ENCODE measurements at places on chromosomes 3 and 15.

DNA sequence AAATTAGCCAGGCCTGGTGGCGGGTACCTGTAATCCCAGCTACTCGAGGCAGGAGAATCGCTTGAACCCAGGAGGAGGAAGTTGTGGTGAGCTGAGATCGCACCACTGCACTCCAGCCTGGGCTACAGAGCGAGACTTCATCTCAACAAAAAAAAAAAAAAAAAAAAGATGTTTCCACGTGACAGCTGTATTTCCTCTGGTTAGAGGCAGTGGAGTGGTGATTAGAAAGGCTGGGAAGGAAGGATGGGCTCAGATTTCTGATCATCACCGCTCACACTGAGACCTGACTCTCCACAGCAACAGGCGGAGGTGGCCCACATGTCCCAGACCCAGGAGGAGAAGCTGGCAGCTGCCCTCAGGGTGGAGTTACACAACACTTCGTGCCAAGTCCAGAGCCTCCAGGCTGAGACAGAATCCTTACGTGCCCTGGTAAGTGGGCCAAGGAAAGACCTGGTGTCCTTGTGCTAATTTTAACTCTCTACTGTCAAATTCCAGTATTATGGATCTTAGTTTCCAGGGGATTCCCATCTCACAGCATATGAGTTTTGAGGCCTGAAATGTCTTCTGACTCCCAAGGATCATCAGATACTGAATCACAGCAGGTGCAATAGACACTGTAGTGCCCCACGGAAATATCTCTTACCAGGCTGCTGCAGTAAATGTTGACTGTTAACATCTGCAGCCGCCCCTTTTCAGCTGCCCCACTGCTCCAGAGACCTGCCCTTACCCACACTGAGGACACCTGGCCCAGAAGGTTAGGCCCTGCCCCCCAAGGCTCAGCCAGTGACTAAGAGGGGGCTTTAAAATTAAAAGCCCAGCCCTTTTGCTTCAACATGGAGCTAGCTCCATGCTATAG is 66.9 kb downstream of the BFSP2 start:
- DNase-seq = peak; percentile 49

DNA sequence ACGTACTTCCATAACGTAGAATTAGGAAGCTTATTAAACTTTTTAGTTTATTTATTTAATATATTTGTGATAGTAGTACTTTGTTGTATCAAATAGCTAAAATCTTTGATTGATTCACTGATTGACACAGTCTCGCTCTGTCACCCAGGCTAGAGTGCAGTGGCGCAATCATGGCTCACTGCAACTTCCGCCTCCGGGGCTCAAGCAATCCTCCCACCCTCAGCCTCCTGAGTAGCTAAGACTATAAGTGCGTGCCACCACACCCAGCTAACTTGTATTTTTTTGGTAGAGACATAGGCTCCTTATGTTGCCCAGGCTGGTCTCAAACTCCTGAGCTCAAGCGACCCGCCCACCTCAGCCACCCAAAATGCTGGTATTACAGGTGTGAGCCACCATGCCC is 5.7 kb downstream of the APH1B start:
- DNase-seq = no peak

- DNase-seq = peak; percentile 68
Observed at GRCh38 chr15:39252134-39252470, 328.8 kb upstream of the THBS1 start.

- DNase-seq = no peak
Observed at GRCh38 chr3:117954131-117954530, 1080.5 kb downstream of the IGSF11 start.

DNA sequence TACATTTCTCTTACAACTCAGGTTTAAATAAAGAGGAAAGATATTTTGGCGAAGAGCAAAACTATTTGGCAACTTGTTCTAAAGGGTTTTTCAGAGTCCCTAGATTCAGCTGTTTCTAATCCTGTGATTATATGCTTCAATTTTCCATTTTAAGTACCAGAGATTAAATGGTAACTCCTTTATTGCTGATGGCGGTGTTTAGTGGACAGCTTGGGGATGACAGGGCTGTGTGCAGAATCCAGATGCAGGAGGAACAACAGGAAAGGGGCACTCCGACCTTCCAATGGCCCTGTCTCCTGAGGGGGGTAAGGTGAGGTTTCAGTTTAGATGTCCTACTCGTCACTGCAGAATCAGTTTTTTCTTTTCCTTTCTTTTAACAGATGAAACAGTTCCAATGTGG is 405.0 kb downstream of the PDCD6IP start:
- no peak for DNase-seq

- no peak for DNase-seq
Observed at GRCh38 chr3:197533927-197534725, 21.6 kb downstream of the BDH1 start.

DNA sequence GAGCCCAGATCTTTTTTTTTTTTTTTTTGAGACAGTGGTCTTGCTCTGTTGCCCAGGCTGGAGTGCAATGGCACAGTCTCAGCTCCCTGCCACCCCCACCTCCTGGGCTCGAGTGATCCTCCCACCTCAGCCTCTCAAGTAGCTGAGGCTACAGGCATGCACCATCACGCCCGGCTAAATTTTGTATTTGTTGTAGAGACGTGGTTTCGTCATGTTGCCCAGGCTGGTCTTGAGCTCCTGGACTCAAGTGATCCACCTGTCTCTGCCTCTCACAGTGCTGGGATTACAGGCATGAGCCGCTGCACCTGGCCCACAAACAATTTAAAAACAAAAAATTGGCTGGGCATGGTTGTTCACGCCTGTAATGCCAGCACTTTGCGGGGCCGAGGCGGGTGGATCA is 22.6 kb upstream of the SLC6A6 start:
- DNase-seq = no peak

GRCh38 chr3:122937745-122938144 is 89.8 kb downstream of the SEMA5B start:
- DNase-seq = no peak

GRCh38 chr3:143298886-143299535 is 179.4 kb downstream of the CHST2 start:
- no peak for DNase-seq

DNA sequence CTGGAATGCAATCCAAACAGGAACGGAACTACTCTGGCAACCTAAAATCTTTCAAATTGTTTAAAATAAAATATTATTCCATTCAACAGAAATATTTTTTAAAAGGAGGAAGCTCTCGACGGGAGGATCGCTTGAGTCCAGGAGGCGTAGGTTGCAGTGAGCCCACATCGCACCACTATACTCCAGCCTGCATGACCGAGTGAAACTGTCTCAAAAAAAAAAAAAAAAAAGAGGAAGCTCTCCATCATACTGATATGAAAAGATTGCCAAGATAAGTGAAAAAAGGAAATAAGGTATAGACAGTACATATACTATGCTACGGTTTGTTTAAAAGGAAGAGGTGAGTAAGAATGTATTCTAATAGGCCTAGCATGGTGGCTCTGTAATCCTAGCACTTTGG is 3.6 kb downstream of the RAD18 start:
- DNase-seq = no peak

DNA sequence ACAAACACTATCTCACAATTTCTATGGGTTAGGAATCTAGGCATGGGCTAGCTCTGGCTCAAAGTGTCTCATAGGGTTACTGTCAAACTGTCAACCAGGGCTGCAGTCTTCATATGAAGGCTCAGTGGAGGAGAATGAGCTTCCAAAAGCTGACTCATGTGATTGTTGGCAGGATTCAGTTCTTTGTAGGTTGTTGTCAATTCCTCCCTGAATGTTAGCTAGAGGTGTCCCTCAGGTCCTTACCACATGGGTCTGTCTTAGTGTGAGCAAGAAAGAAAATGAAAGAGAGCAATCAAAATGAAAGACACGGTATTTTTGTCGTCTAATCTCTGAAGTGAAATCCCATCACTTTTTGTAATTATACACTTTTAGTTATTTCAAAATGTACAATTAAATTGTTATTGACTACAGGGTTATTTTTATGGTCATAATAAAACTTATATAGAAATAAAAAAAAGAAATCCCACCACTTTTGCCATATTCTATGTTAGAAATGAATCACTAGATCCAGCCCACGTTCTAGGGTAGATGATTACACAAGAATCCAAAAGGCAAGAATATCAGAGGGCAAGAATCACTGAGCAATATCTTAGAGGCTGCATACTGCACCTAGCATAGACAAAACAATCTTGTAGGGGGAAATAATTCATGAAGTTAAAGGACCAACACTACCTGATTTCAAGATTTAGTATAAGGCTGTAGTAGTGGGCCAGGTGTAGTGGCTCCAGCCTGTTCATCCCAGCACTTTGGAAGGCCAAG is 8.4 kb downstream of the ACSBG1 start:
- no peak for DNase-seq

GRCh38 chr3:115838786-115839185 is 215.5 kb downstream of the GAP43 start:
- DNase-seq = no peak

DNA sequence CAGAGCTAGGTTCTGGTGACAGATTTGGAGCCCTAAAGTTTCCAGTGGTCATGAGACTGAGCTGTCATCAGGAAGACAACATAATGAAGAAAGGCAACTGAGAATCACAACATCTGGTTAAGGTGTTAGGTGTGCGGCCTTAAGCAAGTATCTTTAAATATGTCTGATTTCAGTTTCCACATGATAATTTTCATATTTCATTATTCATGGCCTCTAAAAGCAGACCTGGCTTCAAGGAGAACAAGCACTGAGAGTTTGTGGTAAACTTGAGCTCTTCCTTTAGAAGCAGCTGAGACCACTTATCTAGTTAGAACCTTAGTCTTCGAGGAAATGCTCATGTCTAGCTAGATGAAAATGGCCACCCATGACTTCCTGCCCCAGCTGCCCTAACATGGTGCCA is 25.7 kb upstream of the MYLK start:
- DNase-seq = no peak

GRCh38 chr3:193869221-193870201 is 266.4 kb upstream of the HES1 start:
- peak; percentile 65 for DNase-seq

- DNase-seq = no peak
Observed at GRCh38 chr3:86938416-86939105, 52.4 kb downstream of the VGLL3 start.

DNA sequence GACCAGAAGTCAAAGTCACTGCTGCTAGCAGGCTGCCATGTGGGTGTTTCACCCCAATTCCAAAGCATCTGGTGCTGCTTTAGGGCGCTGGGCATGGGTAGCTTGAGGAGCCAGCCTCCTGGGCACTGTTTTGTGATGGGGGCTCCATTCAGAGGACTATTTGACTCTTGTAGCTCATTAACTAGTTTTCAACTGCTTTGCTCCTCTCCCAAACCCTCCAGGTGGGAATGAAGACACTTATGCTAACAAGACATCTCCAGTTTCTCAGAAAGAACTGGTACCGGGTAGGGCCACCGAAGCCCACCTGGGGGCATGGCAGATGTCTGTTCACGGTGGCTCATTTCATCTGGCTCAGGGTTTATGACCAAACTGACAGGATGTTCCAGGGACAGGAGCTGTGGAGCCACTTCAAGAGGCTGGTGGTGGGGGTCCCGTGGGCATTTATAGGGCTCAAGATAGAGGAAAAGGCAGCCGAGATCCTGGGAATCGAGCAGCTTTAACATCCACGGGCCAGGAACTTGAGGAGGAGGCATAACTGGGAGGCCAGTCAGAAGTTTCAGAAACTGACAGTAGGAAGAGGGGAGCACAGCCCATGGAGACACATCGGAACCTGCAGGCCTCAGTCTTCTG is 17.7 kb downstream of the AMOTL2 start:
- DNase-seq = no peak

DNA sequence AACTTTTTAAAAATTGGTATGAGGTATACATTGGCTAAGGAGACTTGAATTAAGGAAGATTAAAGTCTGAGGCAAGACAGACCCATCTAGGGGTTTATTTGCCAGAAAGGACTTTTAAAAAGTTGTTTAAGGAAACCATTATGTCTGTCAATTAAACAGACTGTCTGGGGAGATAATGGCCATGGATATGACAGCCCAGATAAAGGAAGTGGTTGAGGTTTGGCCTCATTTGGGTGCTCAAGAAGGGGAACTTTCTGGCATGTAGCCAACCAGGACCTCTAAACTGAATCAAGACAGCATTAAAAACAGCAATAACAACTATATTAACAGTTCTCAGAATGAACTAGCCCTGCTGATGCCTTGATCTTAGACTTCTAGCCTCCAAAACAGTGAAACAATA is 9.9 kb upstream of the CD200R1L start:
- no peak for DNase-seq

DNA sequence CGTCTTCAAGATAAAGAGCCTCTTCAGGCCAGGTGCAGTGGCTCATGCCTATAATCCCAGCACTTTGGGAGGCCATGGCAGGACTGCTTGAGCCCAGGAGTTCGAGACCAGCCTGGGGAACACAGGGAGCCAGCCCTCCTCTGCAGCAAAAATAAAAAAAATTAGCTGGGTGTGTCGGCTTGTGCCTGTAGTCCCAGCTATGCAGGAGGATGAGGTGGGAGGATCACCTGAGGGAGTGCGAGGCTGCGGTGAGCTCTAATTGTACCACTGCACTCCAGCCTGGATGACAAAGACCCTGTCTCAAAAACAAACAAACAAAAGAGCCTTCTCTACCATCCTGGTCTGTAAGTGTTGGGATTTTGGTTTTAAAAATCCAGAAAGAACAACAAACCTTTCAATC is 11.1 kb downstream of the WDR53 start:
- DNase-seq = no peak

DNA sequence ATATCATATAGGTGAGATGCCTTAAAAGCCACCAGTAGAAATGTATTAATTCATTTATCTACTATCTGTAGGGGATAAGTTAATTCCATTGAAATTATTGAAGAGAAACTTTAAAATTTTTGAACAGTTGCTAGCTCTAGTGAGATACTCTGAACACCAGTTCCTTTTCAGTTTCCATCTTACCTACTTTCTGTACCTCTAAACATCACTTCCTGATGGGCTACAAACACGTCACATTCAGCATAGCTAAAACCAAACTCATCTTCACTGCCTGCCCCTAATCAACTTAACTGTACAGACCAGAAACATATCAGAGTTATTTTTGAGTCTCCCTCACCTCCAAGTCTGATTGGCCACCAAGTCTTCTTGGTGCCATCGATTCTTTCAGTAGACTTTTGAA is 88.9 kb downstream of the FEZF2 start:
- DNase-seq = no peak

All from right hindlimb (tissue), 1 donor.